ENCODE measurements at places on chromosomes 11 and 22.

DNA sequence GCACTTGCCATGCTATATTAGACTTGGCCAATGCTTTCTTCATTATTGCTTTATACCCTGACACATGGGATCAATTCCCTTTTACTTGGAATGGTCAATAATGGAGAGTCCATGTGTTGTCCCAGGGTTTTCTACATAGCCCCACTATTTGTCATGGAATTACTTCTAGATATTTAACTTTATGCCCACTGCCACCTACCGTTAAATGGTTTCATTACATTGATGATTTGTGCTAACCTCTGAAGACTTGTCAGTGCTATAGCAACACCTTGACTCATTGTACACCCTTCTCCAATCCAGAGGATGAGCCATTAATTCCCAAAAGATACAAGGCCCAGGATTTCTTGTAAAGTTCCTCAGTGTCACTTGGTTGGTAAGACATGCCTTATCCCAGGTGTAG, 31.4 kb upstream of the SLC22A25 start:
- no peak for DNase-seq

- no peak for DNase-seq
Measured at GRCh38 chr11:62889484-62890437, 9.1 kb downstream of the SLC3A2 start.

DNA sequence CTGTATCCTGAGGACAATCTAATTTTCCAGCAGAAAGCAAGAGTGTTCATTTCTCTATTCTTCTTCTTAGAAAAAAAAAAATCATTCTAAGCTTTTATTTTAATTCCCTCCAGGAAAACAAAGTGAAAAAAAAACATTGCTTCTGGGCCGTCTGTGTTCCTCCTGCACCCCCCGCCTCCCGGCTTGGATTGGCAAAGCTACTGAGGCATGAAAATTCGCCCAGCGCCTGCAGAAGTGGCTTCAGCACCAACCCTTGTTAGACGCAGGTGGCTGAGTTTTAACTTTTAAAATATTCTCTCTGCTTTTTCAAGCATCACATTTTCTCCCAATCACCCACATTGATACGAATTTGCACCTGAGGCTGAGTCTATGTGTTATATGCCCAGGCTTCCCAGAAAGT, 401.6 kb downstream of the BRD1 start:
- no peak for DNase-seq

DNA sequence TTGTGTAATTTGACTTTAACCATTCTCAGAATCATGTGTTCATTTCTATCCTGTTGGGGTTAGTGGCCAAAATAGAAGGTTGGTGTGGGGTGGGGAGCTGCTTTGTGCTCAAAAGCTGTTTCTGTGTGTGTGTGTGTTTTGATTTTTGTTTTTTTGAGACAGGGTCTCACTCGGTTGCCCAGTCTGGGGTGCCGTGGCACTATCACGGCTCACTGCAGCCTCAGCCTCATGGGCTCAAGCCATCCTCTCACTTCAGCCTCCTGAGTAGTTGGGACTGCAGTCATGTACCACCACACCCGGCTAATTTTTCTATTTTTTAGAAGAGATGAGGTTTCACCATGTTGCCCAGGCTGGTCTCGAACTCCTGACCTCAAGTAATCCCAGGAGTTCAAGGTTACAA, 18.1 kb upstream of the AIFM3 start:
- no peak for DNase-seq

- DNase-seq = no peak
Measured at GRCh38 chr11:27248576-27249509, 114.2 kb downstream of the CCDC34 start.

- DNase-seq = no peak
Measured at GRCh38 chr11:62544581-62545436, 1.8 kb downstream of the AHNAK start.

DNA sequence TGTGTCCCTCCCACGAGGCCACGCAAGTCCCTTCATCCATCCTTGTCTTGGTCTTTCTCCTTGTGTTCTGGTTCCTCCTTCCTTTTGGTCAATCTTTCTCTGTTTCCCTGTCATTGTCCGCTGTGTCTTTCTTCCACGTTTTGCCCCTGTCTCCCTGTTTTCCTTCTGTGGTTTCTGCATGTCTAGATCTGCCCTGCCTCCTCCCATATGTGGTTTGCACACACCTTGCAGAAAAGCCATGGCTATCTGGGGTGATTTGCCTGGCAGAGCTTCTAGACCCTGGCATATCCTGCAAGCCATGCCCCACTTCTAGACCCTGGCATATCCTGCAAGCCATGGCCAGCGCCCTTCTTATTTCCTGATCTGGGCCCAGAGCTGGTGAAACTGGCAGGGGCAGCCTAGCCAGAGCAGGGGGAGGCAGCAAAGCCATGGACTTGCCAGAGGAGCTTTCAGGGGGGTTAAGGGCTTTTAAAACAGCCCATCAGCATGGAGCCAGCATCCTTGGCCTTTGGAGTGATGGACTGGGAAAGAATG, 131.6 kb upstream of the NECTIN1 start:
- peak; percentile 40 for DNase-seq

GRCh38 chr22:45448431-45448830, 34.9 kb downstream of the RIBC2 start:
- DNase-seq = peak; percentile 93

- DNase-seq = no peak
Measured at GRCh38 chr22:37416827-37417226, 10.5 kb downstream of the ELFN2 start.

Measured in posterior vena cava (tissue), 2 donors.